ENCODE measurements at places on chromosomes 16 and 17.

- H3K36me3 ChIP-seq: no peaks in the 10 kb centered on the region
- no peaks in the 10 kb centered on the region for H3K27me3 ChIP-seq
- no peak overlapping the region for H3K27ac ChIP-seq
Observed at GRCh38 chr17:50292465-50292864, 18.2 kb downstream of the TMEM92 start.

DNA sequence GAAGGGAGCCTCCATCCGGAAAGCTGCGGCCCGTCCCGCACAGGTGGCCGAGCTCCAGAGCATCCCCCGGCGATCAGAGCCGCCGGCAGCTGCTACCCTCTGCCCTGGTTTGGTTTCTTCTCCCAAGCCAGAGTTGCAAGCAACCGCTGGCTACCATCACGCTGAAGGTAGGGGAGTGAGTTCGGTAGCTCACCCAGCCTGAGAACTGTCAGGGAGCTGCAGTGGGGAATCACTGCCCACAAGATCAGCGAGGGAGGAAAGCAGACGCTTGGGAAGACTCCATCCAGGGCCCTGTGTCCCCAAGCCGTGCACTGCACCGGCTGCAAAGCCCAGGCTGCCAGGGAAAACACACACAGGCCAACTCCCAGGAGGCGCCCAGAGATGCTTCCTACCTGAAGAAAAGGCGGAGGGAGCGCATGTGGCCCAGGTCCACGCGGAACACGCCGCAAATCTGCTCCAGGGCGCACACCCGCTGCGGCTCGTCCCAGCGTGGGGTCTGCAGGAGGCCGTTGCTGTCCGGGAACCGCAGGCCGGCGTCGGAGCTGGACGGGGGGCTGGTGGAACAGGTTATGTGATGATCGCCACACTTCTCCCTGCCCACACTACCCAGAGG lies 83.3 kb downstream of the TBC1D16 start:
- DNase-seq: peak; percentile 61
- no peak overlapping the region for H3K4me3 ChIP-seq
- H3K27ac ChIP-seq: peak overlapping the region; percentile 9
- peaks cover 19% of the 10 kb centered on the region for H3K4me1 ChIP-seq
- no peaks in the 10 kb centered on the region for H3K27me3 ChIP-seq

GRCh38 chr16:21646091-21646490 lies 6.3 kb downstream of the IGSF6 start:
- H3K27ac ChIP-seq: peak overlapping the region; percentile 67
- H3K27me3 ChIP-seq: no peaks in the 10 kb centered on the region
- H3K4me3 ChIP-seq: peak overlapping the region; percentile 32
- peaks cover 8% of the 10 kb centered on the region for H3K36me3 ChIP-seq
- peaks cover 37% of the 10 kb centered on the region for H3K4me1 ChIP-seq
- no peak for DNase-seq

DNA sequence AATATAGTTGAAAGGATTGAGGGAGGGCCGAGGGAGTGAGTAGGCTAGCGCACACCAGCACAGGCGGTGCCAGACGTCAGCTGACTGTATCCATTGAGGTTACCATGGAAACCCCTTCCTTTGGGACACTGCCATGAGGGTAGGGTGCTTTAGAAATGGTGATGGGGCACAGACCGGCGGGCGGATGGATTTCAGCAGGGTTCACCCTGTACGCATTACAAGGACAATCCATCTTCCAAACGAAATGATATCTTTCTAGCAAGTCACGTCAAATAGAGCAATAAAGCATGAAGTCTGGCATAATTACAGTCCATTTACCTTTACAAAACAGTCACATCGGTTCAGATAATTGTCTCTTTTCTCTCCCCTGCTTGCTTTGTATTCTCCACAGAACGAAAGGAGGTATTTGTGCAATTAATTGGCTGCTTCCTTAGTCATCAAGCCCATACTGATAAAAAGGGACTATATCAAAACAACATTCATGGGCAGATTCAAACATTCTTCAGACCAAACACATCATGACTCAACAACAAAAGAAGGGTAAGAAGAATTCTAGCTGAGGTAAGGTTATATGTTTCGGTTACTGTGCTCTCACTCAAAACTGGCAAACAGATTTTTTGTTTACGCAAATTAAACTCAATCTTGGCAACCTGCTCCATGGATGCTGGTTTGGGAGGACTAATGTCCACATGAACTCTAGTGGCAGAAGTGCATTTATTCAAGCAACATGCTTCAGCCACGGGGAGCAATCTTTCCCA lies 140.6 kb downstream of the CDK5R1 start:
- no peaks in the 10 kb centered on the region for H3K27me3 ChIP-seq
- DNase-seq: no peak
- no peaks in the 10 kb centered on the region for H3K4me1 ChIP-seq
- no peaks in the 10 kb centered on the region for H3K36me3 ChIP-seq
- no peak overlapping the region for H3K27ac ChIP-seq

DNA sequence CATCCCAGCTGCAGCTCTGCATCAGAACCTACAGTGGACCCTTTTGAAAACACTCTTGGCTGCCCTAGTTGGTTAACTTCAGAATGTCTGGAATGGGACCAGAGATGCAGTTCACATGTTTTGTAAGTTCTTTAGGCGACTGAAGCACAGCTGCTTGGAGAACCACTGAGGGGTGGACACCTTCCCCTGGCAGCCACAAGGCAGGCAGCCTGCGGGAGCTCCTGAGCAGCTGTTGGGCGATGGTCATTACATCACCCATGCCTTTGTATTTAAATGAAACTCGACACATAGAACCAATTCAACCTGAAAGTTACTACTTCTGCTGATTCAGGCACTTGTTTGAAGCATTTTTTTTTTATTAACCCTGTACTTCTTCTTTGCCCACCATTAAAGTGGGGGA lies 151.5 kb downstream of the LGALS9B start:
- DNase-seq: no peak
- H3K4me1 ChIP-seq: no peaks in the 10 kb centered on the region
- no peak overlapping the region for H3K4me3 ChIP-seq
- no peaks in the 10 kb centered on the region for H3K36me3 ChIP-seq
- no peaks in the 10 kb centered on the region for H3K27me3 ChIP-seq

- no peak overlapping the region for H3K4me3 ChIP-seq
- no peaks in the 10 kb centered on the region for H3K4me1 ChIP-seq
- H3K27ac ChIP-seq: no peak overlapping the region
- H3K36me3 ChIP-seq: no peaks in the 10 kb centered on the region
Observed at GRCh38 chr17:14471052-14471451, 170.2 kb downstream of the HS3ST3B1 start.
